Activated CD8-positive, alpha-beta memory T cell treated with anti-CD3 and anti-CD28 coated beads, Interleukin-2, amount 50 U/mL, for 4 hours (primary cell): ENCODE measurements at places on chromosomes 6 and 20.

- DNase-seq, result no peak
Observed at GRCh38 chr6:21118216-21118780, 475.3 kb upstream of the SOX4 start.

GRCh38 chr6:18335948-18336347 lies 51.2 kb upstream of the RNF144B start:
- DNase-seq, result no peak

GRCh38 chr20:50536333-50536732 lies 26.1 kb downstream of the PTPN1 start:
- no peak for DNase-seq

DNA sequence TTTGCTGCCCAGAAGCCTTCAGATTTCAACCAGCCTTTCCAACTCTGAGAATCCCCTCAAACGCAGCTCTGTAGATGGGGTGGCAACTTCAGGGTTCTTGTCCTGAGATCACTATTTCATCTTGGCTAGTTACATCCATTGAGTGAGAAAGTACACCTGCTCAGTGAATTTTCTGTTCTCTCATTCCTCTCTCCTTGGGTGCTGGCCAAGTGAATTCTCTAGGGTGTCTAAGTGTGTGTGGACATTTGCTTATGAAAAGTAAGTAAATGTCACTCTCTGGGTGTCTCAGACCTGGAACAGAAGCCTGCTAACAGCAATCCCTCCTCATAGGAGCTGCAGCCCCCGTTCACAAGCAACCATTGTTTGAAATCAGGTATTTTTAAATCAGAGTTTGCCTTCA lies 3.8 kb downstream of the RIN2 start:
- no peak for DNase-seq

- DNase-seq, result no peak
Observed at GRCh38 chr6:20538131-20538662, 3.9 kb downstream of the CDKAL1 start.

- no peak for DNase-seq
Observed at GRCh38 chr6:23343610-23344306, 774.4 kb downstream of the HDGFL1 start.

GRCh38 chr6:109991201-109992101 lies 13.3 kb downstream of the GPR6 start:
- no peak for DNase-seq

GRCh38 chr20:57205606-57206219 lies 60.7 kb downstream of the BMP7 start:
- DNase-seq, result no peak

- DNase-seq, result no peak
Observed at GRCh38 chr20:57800791-57801430, 91.1 kb upstream of the PMEPA1 start.

DNA sequence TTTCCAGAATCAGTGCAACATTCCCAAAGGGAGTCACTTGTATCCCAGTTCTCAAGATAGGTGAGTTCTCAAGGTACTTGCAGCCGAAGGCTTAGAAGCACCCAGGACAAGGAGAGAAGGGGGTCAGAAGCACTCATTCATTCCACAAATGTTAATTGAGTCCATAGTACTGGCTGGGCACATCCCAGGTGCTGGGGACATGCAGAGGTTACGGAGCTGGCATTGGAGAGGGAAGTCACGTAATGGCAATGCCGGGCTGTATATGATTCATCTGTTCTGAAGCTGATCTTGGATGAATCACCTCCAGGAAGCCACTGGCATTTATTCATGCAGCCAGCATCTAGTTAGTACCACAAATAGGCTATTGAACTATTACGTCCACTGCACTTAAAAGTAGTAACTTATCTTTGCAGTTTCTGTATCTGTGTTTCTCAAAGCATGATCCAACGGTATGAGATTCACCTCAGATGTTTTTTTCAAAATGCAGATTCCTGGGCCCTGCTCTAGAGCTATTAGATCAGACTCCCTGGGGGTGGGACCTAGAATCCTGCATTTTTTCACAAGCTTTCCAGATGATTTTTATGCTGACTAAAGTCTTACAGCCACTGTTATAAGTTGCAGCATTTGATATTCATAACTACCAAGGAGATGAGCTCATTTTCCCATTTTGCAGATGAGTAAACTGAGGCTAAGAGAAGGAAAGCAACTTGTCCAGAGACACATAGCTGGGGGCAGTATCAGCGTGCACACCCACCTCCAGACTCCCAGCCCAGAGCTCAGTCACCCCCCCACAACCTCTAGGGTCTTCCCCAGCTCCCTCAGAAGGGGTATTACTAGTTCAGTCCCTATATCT lies 44.1 kb upstream of the ID1 start:
- DNase-seq, result no peak

- DNase-seq, result no peak
Observed at GRCh38 chr6:151089978-151090377, 149.8 kb upstream of the AKAP12 start.

DNA sequence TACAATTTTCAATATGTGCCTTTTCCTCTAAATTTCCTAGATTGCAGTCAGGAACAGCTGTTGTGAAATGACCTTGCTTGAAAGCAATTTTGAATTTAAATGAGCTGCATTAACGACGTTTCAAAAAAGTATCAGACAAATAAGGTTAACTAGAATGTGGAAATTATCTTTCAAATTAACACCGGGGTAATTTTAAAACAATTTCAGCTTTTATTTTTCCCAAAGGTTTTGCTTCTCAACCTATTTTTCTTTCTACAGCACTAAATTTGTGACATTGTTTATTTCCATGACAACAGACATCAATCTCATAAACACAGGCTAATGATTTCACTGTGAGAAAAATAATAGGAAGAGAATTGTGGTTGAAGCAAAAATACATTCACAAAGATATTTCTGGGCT lies 38.5 kb downstream of the COL12A1 start:
- no peak for DNase-seq

DNA sequence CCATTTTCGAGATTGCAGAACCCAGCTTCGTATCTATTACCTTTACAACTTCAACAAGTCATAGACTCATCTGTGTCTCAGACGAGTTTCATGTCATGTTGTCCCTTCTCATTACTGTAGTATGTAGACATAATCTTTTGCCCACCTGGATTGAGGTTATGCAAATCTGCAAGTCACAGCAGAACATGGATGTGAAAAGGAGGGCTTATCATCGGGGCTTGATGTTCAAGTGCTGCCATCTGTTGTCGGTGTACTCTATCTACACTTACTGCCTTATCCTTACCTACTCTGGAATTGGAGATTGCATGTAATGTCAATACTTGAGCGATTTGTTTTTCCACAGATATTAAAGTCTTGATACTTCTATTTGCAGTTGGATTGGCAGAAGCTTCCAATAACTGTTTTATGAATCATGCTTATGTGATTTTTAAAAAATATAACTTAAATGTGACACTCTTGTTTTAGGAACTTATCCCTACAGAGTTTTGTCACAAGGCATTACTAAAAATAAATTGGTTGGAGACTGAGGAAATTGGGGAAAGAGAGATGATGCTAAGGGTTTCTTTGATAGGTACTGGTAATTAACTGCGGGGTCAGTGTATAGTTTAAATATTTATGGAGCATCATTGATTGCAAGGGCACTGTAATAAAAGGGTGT lies 3.0 kb upstream of the GOPC start:
- DNase-seq, result peak; percentile 39
